HepG2 (cell line): ENCODE measurements at places on chromosomes 2 and 18. TPM values are rescaled to one million over a fixed set of nuclear protein-coding genes. Genes with fewer than 3 reads are reported as not detected.

Gene RAB31
- polyA plus RNA-seq, result 0.73 and 1.1 TPM in 2 replicates

GRCh38 chr2:223724861-223725260 lies 112.5 kb downstream of the AP1S3 start:
- DNase-seq, result no peak

- DNase-seq, result no peak
Observed at GRCh38 chr2:12435430-12436222, 281.1 kb upstream of the TRIB2 start.

DNA sequence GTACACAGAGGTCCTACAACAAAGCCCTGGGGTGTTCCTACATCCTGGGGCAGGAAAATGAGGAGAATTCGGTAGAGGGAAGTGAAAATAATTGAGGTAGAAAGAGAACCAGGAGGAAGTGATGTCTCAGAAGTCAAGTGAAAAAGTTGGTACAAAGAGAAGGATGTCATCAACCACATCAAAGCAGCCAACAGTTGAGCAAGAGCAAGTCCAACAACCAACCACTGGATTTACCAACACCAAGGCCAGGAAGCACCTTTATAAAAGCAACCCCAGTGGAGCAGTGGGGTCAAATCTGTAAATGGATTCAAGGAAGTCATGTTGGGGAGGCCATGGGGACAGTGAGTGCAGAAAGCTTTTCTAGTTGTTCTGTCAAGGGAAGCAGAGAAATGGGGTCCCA lies 360.4 kb downstream of the ZNF516 start:
- no peak for DNase-seq

DNA sequence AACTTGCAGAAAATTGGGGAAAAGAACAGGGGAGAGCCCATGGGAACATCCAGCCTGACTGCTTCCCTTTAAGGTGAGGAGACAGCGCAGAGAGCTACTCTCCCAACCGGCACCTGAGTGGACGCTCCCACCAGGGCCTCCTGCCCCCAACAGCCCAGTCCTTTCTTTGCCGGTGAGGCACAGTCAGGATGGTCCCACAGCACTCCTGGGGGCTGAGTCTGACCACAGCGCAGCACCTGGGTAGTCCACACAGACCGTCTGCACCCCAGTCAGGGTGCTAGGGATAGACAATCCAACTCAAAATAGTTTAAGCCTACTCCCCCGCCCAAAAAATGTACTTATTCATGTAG lies 74.5 kb downstream of the MEX3C start:
- DNase-seq, result no peak

Gene GRHL1
- 9.3 and 13.5 TPM in 2 replicates for polyA plus RNA-seq

GRCh38 chr2:178327516-178327915 lies 123.5 kb downstream of the PRKRA start:
- DNase-seq, result no peak

- no peak for DNase-seq
Observed at GRCh38 chr2:148614322-148615049, 30.1 kb upstream of the EPC2 start.

DNA sequence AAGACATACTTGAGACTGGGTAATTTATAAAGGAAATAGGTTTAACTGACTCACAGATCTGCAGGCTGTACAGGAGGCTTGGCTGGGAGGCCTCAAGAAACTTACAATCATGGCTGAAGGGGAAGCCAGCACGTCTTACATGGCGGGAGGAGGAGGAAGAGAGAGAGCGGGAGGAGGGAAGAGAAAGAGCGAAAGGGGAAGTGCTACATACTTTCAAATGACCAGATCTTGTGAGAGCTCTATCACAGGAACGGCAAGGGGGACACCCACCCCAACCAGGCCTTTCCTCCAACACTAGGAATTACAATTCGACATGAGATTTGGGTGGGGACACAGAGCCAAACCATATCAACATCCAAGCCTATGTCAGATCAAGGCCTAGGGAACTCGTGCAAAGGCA lies 24.2 kb downstream of the MYL12B start:
- DNase-seq, result no peak

DNA sequence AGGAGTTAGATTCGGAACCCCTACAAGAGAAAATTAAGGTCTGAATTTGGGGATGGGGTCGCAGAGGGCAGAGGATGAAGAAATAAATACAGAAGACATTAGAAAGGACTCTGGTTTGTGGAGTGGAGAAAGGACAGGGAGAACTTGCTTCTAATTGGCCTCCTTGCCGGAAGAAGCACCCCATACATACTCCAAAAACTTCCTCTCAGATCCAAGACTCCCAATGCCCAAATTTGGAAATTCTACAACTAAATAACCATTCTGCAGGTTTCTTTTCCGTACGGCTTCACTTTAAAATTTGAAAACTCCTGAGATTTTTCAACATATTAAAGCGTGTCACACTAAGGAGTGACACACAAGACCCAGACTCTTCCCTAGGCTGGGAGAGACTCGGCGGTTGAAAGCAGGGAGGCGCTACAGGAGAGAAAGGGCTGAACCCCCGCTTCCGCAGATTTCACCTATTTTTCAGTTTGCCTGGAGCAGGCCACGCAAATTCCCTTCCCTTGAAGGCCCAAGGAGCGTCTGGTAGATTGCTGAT lies 478 bp downstream of the CLHC1 start:
- no peak for DNase-seq

DNA sequence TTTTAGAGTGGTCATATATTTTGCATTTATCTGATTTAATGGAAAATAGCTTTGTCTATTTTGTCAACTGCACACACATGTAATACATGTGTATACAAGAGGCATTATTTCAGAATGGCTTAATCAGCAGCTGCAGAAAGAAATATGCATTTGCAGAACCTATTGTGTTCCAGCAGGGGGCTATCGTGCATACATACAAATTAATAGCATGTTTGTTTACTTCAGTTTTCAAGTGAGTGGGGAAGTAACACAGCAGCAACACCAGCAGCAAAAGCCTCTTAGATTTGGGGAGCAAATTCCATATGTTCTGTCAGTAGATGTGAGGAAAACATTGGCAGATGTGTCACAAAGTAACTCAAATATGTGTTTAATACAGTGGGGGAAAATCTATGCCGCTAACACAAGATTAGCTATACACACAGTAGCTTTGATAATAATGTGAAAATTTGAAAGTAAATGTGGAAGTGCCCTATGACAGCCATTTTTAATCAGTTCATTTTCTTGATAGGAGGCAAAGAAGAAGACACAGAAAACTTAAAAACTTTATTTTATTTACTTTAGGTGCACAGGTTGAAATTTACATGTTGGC lies 218.1 kb downstream of the WDR7 start:
- DNase-seq, result peak; percentile 32

DNA sequence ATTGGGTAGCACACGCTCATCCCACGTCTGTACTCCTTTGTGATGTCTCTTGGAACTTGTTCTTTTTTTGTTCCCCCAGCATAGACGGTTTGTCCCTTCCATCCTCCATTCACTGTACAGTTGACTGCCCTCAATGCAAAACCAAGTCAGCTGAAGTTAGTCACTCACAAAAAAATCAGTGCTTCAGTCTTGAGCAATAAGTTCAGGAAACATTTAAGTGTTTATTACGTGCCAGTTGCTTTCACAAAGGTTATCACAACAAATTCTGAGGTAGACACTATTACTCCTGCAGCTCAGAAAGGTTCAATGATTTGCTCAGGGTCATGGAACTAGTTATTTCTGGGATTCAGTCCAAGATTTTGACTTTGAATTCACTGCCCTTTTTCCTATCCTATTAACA lies 102.2 kb downstream of the PDE1A start:
- DNase-seq, result no peak

GRCh38 chr2:201263779-201264178 lies 3.4 kb downstream of the CASP8 start:
- no peak for DNase-seq

DNA sequence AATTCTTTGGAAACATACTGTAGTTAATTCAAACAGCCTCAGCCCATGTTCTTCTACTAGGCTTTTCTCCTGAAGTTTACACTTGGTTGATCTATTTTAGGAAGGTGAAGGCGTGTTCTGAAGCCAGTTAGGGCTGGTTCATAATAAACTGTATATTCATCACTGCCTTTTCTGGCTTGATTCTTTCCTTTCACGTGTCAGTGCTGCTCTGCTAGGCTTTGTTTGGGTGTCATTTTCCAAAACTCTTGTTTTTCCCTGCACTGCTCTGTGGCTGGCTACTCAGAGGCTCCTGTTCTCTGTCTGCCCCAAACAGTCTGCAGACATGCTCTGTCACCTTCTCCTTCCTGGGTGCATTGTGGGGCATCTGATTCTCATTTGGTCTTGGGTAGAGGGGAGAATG lies 136.1 kb downstream of the PARD3B start:
- DNase-seq, result no peak

DNA sequence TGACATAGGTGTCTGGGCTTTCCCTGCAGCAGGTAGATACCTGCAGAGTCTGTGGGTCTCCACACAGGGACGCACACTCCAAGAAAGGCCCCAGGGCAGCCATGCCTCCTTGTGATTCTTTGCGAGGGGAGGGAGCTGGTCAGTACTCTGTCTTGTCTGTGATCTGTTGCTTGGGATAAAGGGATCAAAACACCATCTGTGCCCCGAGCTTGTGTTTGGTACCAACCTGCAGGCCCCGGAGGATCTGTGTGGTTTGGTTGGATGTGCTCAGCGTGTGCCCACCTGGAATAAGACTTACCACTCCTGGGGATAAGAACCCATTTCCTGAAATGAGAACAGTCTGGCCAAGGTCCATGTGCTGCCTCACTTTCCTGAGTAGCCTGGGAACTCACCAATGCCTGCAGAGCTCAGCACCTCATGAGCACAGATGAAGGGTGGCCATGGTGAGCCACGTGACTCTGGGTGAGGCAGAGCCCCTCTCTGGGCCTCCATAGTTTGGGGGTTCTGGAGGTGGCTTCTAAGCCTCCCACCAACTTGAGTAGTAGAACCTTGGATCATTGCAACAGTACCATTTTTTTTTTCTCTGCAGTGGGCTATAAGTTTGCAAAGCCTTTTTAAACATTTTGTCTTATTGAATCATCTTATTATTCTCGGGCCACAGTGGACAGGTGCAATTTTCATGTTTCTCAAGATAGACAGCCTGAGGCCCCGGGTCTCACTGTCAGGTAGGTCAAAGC lies 134.8 kb downstream of the DDX1 start:
- no peak for DNase-seq

GRCh38 chr18:28039078-28039477 lies 137.9 kb downstream of the CDH2 start:
- no peak for DNase-seq

GRCh38 chr18:26568513-26568912 lies 20.2 kb upstream of the KCTD1 start:
- DNase-seq, result no peak

Gene OXER1
- 9.0 and 11.3 TPM in 2 replicates for polyA plus RNA-seq

Gene DSG3
- polyA plus RNA-seq, result not detected in 2 replicates

GRCh38 chr2:90077948-90078347 lies 1386.5 kb downstream of the RPIA start:
- DNase-seq, result no peak

- peak; percentile 70 for DNase-seq
Observed at GRCh38 chr2:157839162-157839801, 36.8 kb downstream of the ACVR1 start.

Gene SLC66A2
- 33.5 and 62.5 TPM in 2 replicates for polyA plus RNA-seq

- DNase-seq, result no peak
Observed at GRCh38 chr2:69641887-69642708, 1.4 kb downstream of the AAK1 start.

DNA sequence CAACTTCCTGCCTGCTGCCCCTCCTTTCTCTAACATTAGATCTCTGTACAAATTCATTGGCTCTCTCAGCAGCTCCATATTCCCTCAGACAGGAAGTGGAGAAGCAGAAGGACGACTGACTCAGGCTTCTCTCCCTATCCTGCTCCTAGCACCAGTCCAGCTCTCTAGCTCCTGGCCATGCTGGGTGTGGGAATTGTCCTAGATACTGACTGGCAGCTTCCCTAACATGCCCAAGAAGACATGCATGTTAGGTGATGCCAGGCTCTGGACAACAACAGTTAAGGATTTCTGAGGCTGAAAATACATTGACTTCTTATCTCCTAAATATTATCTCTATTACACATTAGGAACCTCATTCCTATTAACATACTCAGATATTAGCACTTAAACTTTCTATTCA lies 292.9 kb downstream of the IKZF2 start:
- no peak for DNase-seq

DNA sequence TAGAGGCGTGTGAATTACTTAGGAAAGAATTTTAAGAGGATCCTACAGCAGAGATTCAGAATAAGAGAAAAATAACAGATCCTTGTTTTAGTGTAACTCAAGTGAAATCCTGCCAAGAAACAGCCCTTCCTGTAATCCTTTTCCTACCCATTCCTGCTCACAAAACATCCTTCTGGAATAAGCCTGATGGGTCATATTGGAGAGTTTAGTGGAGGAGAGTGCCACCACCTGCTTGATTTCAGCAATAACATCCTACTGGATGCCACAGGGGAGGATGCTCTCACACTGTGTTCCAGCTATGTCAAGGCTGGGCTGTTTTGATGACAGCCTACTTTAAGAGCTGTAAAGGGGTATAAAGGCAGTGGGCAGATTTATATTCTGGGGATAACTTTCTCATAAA lies 54.8 kb upstream of the CCDC178 start:
- peak; percentile 24 for DNase-seq
